Lung microvascular endothelial cell (primary cell): ENCODE measurements at places on chromosomes 1 and 21. TPM values are rescaled to one million over a fixed set of nuclear protein-coding genes. Genes with fewer than 3 reads are reported as not detected.

CDC14A gene
- total RNA-seq = 5.7 and 6.0 TPM in 2 replicates

LCE2B gene
- not detected in 2 replicates for total RNA-seq

RUNX1 gene
- 0.20 and 1.1 TPM in 2 replicates for total RNA-seq

KRTAP21-2 gene
- not detected in 2 replicates for total RNA-seq

CDK18 gene
- 0.20 and 0.44 TPM in 2 replicates for total RNA-seq

ABCG1 gene
- total RNA-seq = 76.9 and 156 TPM in 2 replicates

INSRR gene
- total RNA-seq = not detected in 2 replicates

PROK1 gene
- not detected in 2 replicates for total RNA-seq

OR2AK2 gene
- not detected in 2 replicates for total RNA-seq

CAMK1G gene
- total RNA-seq = not detected in 2 replicates

TAS1R1 gene
- total RNA-seq = not detected in 2 replicates

DNA sequence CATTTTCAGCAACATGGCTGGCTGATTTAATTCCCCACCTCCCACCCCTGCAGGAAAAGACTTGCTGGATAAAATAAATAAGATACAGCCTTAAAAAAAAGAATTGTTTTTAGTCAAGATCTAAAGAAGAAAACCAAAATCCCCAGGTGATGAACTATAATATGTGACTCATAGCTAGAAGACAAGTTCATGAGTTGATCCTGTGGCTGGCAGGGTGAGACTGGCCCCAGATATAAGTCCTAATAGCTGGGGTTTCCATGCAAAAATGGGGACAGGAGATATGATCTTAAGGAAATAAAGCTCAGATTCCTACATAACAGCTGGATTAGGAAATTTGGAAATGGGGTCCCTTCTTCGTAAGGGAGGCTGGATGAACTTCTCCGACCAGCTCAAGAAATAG, 21.9 kb upstream of the RGSL1 start:
- no peak for DNase-seq

- DNase-seq = no peak
Measured at GRCh38 chr1:230620649-230621323, 21.5 kb upstream of the COG2 start.

- DNase-seq = no peak
Measured at GRCh38 chr1:14183329-14183728, 415.2 kb upstream of the KAZN start.

DNA sequence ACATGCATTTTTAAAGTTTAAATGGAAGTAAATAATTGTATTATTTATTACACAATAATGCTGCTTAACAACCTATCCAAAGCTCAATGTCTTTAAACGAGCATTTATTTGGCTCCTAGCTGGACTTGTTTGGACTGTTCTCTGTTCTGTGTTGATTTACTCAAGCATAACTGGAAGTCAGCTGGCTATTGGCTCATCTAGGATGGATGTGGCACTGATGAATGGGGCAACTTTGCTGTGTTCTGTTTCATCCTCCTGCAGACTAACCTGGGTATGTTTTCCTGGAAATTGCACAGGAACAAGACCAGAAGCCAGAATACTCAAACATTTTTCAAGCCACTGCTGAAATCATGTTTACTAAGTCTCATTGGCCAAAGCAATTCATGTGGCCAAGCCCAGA, 70.8 kb upstream of the HSD17B7 start:
- DNase-seq = no peak

DNA sequence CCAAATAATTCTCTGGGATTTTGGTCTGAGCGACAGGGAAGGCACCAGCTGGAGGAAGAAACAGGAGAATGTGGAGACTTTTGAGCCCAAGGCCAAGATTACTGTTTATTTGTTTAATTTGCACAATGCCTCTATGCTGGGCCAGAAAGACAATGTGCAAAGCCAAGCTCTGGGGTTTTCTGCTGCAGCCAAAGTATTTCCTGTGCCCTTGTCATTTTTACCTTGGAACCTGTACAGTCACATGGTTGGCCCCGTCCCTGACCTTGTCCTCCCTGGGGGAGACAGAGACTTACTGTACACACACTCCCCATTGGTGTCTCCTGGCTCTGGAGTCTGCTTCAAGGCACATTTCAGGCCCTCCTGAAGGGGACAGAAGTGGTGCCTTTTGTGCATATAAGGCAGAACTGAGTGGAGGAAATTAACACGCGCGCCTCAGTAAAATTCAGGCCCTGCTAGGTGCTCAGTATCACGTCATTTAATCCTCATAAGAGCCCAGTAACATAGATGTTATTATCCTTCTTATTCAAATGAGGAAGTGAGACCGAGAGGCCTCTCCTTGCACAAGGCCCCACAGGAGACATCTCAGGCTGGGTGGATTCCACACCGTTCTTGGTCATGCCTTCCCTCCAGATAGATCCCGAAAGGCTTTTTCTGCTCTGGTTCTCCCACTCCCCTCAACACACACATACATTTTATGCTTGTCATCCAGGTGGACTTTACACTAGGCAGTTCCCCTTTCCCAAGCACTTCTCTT, 21.1 kb downstream of the C1orf115 start:
- no peak for DNase-seq

- DNase-seq = no peak
Measured at GRCh38 chr1:184574588-184574987, 180.1 kb downstream of the EDEM3 start.

GRCh38 chr1:91440847-91441246, 36.2 kb upstream of the HFM1 start:
- DNase-seq = peak; percentile 3

DNA sequence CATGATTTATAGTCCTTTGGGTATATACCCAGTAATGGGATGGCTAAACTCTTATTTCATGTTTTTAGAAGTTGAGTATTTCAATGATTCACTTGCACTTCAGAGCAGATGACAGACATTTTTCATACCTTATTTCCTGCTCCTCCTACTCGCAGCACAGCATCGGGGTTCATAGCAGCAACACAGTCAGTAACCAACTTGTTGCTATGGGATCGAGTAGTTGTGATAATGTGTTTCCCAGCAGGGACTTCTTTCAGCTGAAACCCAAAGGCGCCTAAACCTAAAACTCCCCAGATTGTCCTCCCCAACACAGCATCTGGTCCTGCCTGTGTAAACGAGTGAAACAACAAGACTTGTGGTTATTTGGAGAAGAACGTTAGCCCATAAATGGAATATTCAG, 16.3 kb upstream of the EPRS1 start:
- no peak for DNase-seq

GRCh38 chr1:23037081-23037740, 17.9 kb downstream of the KDM1A start:
- no peak for DNase-seq

DNA sequence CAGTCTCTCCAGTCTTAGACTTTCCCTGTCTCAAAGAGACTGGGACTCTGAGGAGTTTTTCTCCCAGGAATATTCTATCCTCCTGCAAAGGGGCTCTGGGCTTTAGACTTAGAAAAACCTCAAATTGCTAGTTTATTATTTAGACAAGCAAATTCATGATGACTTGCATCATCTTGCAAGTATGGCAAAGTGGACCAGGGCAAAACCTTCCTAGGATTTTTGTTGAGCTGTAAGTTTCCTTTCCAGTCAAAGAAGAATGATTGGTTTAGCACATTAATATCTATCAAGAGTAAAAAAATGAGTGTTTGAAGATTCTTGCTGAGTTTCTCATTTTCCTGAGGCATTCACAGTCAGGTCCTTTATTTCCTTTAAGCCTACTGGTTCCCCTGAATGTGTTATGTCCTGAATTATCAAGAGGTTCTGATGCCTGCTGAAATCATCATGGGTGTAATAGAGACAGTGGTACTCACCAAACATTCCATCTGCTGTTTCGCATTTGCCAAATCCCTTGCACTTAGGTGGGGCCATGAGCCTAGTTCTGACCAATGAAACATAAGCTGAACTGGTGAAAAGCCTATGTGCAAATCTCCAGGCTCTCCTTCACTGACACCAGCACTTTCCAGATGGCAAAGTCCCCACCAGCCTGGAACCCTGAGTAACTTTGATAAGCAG, 25.2 kb upstream of the SPAG17 start:
- DNase-seq = no peak

DNA sequence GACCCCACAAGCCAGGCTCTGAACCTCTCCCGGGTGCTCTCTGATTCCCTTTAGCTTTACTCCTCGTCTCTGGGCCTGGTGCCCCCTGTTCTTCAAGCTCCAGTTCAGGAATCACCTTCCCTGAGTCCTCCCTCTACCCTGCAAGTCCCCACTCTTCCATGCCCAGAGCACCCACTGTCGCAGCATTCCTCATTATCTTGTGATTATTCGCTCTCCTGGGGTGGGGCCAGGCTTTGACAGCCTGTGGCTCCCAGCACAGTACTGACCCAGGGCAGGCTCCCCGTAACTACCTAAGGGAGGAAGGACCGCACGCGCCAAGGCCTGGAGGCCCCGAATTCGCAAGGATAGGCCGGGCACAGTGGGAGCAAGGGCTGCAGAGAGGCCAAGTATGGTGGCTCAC, 734 bp upstream of the C1orf210 start:
- DNase-seq = no peak

DNA sequence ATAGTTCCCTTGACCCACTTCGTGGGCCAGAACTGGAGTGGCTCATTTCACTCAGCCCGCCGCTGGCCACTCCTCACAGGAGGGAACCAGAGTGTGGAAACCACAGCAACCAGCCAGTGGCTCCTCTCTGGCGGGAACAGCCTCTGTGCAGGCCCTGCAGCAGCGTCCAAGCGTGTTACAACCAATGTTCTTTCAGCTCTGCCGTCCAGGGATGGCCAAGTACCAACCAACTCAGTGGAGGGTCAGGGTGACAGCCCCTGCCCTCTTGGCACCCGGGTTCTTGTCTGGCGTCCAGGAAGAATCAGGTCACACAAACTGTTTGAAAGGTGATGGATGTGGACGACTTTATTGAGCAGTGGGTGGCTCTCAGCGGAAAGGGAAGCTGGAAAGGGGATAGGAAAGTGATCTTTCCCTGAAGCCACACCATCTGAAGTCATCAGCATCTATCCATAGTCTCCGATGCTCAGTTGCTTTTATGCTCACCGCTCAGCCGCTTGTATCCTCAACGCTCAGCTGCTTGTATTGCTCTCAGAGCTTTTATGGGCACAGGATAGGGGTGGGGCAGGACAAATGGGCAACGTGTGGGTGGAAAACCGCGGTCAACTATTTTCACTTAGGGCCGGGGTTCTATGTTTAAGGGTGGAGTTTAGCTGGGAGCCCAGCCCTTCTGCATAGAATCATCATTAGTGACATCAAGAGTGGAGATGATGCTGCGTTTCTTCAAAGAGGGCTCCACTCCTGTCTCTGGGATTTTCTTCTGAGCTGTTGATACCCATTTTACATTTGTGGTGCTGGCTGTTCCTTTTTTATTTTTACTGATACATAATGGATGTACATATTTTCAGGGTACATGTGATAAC, 250.2 kb downstream of the RRAGC start:
- DNase-seq = no peak

- no peak for DNase-seq
Measured at GRCh38 chr1:168806952-168807351, 77.9 kb upstream of the DPT start.

DNA sequence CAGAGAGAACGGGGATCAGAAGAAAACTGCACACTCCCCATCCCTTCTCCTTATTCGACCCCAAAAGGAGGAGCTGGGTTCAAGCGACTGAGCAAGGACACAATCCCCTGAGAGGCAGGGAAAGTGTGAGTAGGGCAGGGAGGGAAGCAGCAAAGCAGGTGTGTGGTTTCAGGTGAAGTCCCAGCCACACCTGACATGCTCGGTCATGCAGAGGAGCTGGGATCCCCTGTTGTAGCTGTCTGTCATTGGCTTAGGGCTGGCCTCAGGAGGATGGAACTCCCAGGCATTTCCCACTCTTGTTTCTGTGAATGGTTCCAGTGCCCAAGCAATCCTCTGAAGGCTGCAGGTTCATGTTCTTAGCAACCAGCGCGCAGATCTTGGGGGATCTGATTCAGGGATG, 150.7 kb downstream of the DSCAM start:
- no peak for DNase-seq

- DNase-seq = no peak
Measured at GRCh38 chr1:40926441-40926840, 53.1 kb upstream of the CTPS1 start.

GRCh38 chr1:44566281-44567046, 107.8 kb downstream of the TMEM53 start:
- no peak for DNase-seq

GRCh38 chr1:228770779-228771223, 35.5 kb downstream of the RHOU start:
- no peak for DNase-seq

GRCh38 chr21:42509244-42509643, 4.4 kb upstream of the SLC37A1 start:
- DNase-seq = no peak

DNA sequence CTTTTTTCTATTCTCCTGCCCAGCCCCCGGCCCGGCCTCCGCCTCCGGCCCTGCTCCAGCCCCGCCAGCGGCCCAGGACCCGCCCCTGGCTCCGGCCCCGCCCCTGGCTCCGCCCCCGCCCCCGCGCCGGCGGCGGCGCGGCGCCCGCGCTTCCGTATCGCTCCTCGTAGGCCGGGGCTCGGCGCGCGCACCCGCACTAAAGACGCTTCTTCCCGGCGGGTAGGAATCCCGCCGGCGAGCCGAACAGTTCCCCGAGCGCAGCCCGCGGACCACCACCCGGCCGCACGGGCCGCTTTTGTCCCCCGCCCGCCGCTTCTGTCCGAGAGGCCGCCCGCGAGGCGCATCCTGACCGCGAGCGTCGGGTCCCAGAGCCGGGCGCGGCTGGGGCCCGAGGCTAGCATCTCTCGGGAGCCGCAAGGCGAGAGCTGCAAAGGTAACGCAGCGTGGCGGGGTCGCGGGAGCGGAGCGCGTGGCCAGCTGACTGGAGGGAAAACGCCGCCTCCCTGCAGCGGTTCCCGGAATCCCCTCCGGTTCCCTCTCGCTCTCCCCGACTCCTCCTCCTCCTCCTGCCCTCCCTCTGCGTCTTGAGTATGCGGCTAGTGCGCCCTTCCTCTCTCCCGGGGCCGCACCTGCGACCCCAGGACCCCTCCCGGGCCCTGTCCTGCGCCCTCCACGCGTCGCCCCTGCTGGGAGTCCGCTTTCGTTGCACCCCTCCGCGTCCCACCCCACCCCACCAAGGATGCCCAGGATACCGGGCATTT, at the start of gene IFNAR2:
Gene IFNAR2, plus strand, starts transcription at position 155 of the 761 bp plus-strand sequence. CDS start 11,985 bp downstream, outside the sequence.
- DNase-seq = peak; percentile 76

DNA sequence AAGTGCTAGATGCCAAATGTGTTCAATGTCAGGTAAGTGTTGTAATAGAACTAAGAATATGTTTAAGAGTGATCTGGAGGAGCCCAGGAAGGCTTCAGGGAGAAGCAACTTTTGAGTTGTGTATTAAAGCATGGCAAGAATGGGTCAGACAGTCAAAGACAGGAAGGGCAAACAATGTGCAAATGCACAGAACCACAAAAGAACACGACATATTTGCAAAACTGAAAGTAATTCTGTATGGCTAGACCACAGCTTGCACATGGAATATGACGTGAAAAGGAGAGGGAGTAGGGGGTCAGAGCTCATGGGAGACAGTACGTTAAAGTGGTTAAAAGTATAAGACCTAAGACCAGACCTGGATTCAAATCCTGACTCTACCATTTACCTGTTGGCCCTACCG, 7.1 kb upstream of the SORT1 start:
- peak; percentile 27 for DNase-seq

GRCh38 chr1:67535474-67535873, 105.3 kb upstream of the SERBP1 start:
- peak; percentile 91 for DNase-seq

GRCh38 chr1:225653463-225654276, 747 bp upstream of the ENAH start:
- DNase-seq = peak; percentile 84
